Memory B cell (primary cell): ENCODE measurements at places on chromosomes 2 and 18.

DNA sequence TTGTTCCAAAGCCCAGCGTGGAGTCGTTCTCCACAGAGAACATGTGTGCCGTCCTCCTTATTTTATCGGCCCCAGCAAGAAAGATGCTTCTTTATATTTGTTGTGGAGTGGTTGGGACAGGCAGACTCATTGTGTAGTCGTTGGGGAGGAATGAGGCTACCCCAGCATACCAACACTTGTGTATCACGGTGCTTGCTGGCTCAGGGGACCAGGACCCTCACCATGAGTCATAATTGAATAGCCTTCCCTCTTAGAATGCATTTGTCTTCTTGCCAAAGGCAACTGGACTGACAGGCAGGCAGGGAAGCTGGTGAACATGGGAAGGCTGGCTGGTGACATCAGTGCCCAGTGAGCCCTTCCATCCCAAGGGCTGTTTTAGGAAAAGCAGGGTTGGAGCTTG, 4.7 kb downstream of the CAPN10 start:
- no peaks in the 10 kb centered on the region for H3K27me3 ChIP-seq
- no peaks in the 10 kb centered on the region for H3K36me3 ChIP-seq
- DNase-seq = no peak
- H3K4me1 ChIP-seq = peaks cover 16% of the 10 kb centered on the region
- no peak overlapping the region for H3K27ac ChIP-seq
- no peak overlapping the region for H3K4me3 ChIP-seq

DNA sequence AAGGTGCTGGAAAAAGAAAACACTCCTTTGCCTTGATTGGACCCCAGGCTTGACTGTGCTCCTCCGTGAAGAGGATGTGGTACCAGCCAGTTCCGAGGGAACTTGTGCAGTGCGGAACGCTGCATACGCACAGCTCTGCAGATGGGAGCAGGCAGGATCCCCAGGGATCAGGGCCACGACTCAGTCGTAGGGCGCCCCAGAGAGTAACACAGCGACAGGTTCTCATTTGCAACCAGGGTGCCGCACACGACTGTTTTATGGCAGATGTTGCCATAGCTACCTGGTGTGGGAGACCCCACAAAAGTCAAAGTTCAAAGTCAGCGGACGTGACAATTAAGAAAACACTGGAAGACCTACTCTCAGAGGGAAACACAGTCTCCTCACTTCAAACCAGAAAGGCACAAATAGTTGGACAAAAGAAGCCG, 779 bp downstream of the MALL start:
- no peak overlapping the region for H3K27ac ChIP-seq
- H3K4me3 ChIP-seq = no peak overlapping the region
- H3K27me3 ChIP-seq = peaks cover 21% of the 10 kb centered on the region
- no peaks in the 10 kb centered on the region for H3K4me1 ChIP-seq
- DNase-seq = no peak

DNA sequence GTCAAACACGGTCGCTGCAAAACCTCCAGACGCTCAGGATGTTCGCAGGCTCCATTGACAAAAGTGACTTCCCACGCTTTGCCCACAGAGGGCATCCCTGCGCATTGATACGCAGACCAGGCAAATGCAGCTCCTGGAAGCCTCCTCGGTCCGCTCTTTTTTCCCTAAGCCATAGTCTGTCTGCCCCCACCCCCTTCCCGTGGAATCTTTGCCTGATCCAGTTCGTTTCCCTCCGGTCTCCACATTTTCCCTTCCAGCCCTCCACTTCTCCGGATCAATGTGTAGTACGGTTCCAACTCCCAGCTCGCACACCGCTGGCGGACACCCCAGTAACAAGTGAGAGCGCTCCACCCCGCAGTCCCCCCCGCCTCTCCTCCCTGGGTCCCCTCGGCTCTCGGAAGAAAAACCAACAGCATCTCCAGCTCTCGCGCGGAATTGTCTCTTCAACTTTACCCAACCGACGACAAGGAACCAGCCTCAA, at the start of gene DCC:
DCC (plus strand) TSS at position 307 of the 481 bp plus-strand sequence. CDS start 591 bp downstream, outside the sequence.
- no peak within 1 kb of the TSS for H3K4me3 ChIP-seq
- no peak within 1 kb of the TSS for H3K27ac ChIP-seq
- H3K27me3 ChIP-seq = peaks cover 21% of the 10 kb centered on the region
- DNase-seq = no peak

DNA sequence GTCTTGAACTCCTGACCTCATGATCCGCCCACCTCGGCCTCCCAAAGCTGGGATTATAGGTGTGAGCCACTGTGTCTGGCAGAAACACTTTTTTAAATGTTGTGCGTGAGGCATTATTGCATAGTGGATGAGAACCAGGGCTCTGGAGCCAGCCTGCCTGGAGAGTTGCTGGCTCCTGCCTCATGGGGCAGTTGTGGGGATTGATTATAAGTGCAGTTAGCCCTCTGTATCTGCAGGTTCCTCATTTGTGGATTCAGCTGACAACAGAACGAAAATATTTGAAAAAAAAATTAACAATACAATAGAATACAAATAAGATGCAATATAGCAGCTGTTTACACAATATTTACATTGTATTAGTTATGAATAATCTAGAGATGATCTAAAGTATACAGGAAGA, 129.4 kb upstream of the EML6 start:
- DNase-seq = no peak
- peaks cover 8% of the 10 kb centered on the region for H3K36me3 ChIP-seq

GRCh38 chr2:173719471-173719870, 245.7 kb downstream of the SP3 start:
- no peak for DNase-seq
- H3K4me1 ChIP-seq = no peaks in the 10 kb centered on the region

GRCh38 chr2:30367232-30368070, 79.6 kb upstream of the LCLAT1 start:
- no peak overlapping the region for H3K27ac ChIP-seq
- H3K4me1 ChIP-seq = peaks cover 23% of the 10 kb centered on the region
- H3K36me3 ChIP-seq = no peaks in the 10 kb centered on the region
- H3K27me3 ChIP-seq = no peaks in the 10 kb centered on the region
- H3K4me3 ChIP-seq = no peak overlapping the region
